Naive B cell (primary cell): ENCODE measurements at places on chromosomes 12 and 14.

- H3K27me3 ChIP-seq, result no peaks in the 10 kb centered on the region
- peaks cover 13% of the 10 kb centered on the region for H3K4me1 ChIP-seq
- H3K4me3 ChIP-seq, result no peak overlapping the region
These were observed 56.6 kb downstream of the CALM1 start for GRCh38 chr14:90453401-90453951.

GRCh38 chr14:99015833-99016232 lies 256.2 kb downstream of the BCL11B start:
- no peak overlapping the region for H3K27ac ChIP-seq
- peaks cover 5% of the 10 kb centered on the region for H3K27me3 ChIP-seq
- H3K36me3 ChIP-seq, result no peaks in the 10 kb centered on the region
- no peak for DNase-seq

DNA sequence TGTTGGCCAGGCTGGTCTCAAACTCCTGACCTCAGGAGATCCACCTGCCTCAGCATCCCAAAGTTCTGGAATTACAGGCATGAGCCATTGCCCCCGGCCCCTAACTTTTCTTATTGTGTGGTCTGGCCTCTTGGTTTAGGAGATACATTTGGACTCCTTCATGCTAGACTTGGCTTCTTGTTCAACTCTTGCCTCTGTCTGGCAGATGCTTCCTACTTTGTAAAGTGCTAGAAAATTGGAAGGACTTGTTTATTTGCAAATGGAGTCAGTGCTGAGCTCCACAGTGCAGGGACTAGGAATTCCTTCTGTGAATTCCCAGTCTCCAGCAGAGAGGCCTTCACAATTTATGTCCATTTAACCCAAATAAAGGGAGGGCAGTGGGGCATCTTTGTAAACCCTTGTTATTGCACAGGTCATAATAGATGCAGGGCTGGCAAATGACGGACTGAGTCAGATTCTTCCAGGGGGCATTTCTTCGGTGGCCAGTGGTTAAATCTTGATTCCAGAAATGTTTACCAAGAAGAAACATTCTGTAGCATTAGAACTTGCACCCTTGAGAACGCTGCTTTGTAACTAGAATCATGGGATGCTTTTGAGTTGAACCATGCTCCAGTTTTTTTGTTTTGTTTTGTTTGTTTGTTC lies 73.8 kb upstream of the TBX3 start:
- H3K27ac ChIP-seq, result no peak overlapping the region
- H3K4me1 ChIP-seq, result no peaks in the 10 kb centered on the region
- DNase-seq, result no peak
- no peak overlapping the region for H3K4me3 ChIP-seq

DNA sequence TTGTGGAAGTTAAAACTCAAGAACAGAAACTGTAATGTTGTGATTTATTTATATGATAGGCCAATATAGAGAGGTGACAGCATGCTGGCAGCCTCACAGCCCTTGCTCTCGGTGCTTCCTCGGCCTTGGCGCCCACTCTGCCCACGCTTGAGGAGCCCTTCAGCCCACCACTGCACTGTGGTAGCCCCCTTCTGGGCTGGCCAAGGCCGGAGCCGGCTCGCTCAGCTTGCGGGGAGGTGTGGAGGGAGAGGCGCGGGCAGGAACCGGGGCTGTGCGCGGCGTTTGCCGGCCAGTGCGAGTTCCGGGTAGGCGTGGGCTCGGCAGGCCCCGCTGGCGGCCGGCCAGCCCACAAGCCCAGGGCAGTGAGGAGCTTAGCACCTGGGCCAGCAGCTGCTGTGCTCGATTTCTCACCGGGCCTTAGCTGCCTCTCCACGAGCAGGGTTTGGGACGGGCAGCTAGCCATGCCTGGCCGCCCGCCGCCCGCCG lies 65.8 kb upstream of the SLC8A3 start:
- H3K4me3 ChIP-seq, result peak overlapping the region; percentile 75
- H3K27ac ChIP-seq, result no peak overlapping the region
- H3K36me3 ChIP-seq, result peaks cover 13% of the 10 kb centered on the region

GRCh38 chr12:69779928-69780327 lies 41.3 kb downstream of the RAB3IP start:
- DNase-seq, result no peak
- no peak overlapping the region for H3K4me3 ChIP-seq
- H3K27ac ChIP-seq, result no peak overlapping the region
- H3K36me3 ChIP-seq, result peaks cover 37% of the 10 kb centered on the region
- peaks cover 3% of the 10 kb centered on the region for H3K4me1 ChIP-seq
- H3K27me3 ChIP-seq, result no peaks in the 10 kb centered on the region

- no peak overlapping the region for H3K4me3 ChIP-seq
- peaks cover 15% of the 10 kb centered on the region for H3K27me3 ChIP-seq
- H3K27ac ChIP-seq, result no peak overlapping the region
- H3K36me3 ChIP-seq, result no peaks in the 10 kb centered on the region
These were observed 45.3 kb downstream of the SLC35F4 start for GRCh38 chr14:57820581-57820980.

DNA sequence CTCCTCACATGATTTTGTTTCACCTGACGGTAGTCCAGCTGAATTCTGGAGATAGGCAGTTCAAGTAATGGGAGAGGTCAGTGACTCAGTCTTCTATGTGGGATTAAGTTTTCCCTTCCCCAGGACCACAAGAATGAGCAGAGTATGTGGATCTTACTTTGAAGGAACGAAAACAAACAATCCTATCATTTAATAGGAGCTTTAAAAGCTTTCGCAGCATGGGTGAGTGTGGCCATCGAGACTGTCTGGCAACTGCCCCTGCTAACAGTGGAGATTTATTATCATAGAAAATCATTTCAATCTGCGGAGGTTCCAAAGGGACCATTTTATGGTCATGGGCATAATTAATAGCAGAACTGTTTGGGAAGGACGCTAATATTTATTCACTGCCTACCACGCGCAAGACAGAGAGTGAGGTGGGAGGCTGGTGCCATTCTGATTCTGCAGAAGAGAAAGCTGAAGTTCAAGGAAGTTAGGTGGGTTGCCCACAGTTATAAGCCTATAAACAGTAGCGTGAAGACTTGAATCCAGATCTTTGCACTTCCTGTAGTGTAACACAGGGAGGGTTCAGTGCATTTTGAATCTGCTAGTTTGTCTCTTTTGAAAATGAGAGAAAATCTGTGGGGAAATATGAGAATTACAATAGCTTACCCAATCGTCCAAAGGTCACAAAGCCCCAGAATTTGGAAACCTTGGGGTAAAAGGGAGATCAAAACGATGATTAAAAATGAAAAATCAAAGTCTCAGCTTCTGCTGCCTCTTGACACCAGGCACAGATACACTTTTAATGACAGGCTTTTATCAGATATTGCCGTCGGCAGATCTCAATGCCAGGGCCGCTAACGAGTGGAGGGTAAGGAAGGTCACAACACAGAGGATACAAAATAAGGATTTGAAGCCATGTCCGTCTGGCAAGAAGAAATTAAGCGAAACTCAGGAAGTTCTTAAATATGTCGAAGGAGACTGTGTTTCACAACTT lies 209.6 kb downstream of the CRADD start:
- no peak overlapping the region for H3K27ac ChIP-seq
- no peaks in the 10 kb centered on the region for H3K27me3 ChIP-seq
- no peaks in the 10 kb centered on the region for H3K4me1 ChIP-seq
- no peak overlapping the region for H3K4me3 ChIP-seq

GRCh38 chr14:64877846-64878245 lies 1.9 kb downstream of the SPTB start:
- H3K27me3 ChIP-seq, result peaks cover 56% of the 10 kb centered on the region
- no peak overlapping the region for H3K27ac ChIP-seq
- peak overlapping the region; percentile 91 for H3K4me3 ChIP-seq
- H3K36me3 ChIP-seq, result peaks cover 8% of the 10 kb centered on the region
- peaks cover 14% of the 10 kb centered on the region for H3K4me1 ChIP-seq
- DNase-seq, result no peak

- peaks cover 19% of the 10 kb centered on the region for H3K4me1 ChIP-seq
These were observed 22.3 kb upstream of the ELK3 start for GRCh38 chr12:96171905-96172304.

DNA sequence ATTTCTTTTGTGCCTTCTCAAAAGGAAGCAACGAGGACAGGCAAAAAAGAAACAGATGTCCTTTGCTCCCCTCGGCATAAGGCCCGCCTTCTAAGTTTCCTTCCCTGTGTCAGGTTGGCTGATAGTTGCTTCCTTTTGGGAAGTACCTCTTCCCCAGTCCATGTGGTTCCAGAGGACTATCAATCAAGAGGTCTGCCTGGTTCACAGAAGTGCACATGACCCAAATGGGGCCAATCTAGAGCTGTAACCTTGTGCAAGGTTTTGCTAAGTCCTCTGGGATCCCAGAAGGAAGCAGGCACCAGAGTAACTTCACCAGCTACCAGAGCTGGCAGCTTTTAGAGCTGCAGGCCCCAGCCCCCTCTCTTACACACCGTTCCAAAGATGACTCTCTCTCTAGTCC lies 42.6 kb downstream of the TMEM63C start:
- no peak overlapping the region for H3K4me3 ChIP-seq
- H3K27me3 ChIP-seq, result no peaks in the 10 kb centered on the region
- no peak overlapping the region for H3K27ac ChIP-seq
- peaks cover 8% of the 10 kb centered on the region for H3K36me3 ChIP-seq
